Activated CD4-positive, alpha-beta memory T cell treated with anti-CD3 and anti-CD28 coated beads for 36 hours (primary cell): ENCODE measurements at places on chromosomes 5 and 9.

DNA sequence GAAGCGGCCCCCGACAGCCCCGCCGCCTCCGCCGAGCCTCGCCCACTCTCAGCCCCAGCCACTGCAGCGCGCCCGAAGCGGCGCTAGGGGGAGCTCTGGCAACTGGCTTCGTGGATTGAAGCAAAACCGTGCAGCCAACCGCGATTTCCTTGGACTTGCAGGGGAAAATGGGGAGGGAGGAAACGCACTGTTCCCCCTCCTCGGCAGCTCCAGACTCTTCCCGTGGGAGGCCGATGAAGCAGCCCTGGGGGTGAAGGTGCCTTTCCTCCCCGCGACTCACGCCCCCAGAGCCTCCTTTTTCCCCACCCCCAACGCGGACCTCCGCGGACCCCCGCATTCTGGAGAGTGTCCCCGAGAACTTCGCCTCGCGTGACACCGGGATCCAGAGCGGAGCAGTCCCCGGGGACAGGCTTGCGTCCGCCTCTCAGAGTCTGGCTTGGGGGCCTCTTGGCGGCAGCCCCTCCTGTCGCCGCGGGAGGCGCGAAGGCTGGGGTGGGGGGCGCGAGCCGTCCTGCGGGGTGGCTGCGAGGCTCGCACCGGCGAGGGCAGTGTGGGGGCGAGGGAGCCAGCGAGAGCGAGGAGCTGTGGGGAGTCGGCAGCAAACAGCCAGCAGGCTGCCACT is 3.8 kb downstream of the IER5L start:
- peaks cover 12% of the 10 kb centered on the region for H3K27me3 ChIP-seq
- H3K4me3 ChIP-seq = peak overlapping the region; percentile 68
- peaks cover 10% of the 10 kb centered on the region for H3K4me1 ChIP-seq

DNA sequence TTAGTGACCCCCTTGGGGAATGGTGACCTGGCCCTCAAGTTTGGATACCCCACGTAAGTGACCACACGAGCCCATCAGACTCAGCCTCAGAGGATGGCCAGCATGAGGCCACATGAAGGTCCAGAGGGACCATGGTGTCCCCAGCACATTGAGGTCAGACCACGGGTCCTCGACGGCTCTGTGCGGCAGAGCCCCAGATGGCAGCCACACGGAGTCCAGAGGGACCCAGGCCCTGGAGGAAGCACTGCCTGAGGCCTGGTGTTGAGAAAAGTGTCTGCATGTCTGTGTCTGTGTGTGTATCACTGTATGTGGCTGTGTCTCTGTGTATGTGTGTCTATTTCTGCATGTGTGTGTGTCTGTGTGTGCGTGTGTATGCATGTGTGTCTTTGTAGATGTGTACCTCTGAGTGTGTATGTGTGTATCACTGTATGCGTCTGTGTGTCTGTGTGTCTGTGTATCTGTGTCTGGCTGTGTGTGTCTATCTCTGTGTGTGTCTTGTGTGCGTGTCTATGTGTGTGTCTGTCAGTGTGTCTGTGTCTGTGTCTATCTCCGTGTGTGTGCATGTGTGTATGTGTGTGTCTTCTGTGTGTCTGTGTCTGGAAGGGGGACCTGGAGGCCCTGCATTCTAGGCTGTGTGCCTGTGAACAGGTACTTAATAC is 992 bp downstream of the LCNL1 start:
- H3K4me1 ChIP-seq = peaks cover 2% of the 10 kb centered on the region
- no peak overlapping the region for H3K4me3 ChIP-seq
- H3K27me3 ChIP-seq = peaks cover 15% of the 10 kb centered on the region
- no peak overlapping the region for H3K27ac ChIP-seq

DNA sequence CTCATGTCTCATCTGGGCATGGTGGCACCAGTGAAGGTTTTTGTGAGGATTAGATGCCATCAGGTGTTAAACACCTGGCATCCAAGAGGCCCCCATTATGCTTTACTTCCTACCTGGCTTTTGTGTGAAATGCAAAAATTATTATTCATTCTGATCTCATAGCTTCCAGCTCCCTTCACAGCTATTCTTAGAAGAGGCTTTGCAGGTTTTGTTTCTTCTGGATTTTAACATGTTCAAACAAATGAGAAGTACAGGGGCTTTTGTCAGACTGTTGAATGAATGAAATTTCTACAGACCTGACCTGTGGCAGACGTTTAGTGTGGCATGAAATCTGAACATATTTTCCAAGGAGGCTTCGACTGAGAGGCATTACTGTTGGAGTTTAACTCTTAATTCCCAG is 14.3 kb upstream of the CORO2A start:
- H3K4me3 ChIP-seq = no peak overlapping the region
- no peak overlapping the region for H3K27ac ChIP-seq
- DNase-seq = no peak
- H3K27me3 ChIP-seq = no peaks in the 10 kb centered on the region
- H3K36me3 ChIP-seq = peaks cover 3% of the 10 kb centered on the region
- H3K4me1 ChIP-seq = peaks cover 2% of the 10 kb centered on the region

DNA sequence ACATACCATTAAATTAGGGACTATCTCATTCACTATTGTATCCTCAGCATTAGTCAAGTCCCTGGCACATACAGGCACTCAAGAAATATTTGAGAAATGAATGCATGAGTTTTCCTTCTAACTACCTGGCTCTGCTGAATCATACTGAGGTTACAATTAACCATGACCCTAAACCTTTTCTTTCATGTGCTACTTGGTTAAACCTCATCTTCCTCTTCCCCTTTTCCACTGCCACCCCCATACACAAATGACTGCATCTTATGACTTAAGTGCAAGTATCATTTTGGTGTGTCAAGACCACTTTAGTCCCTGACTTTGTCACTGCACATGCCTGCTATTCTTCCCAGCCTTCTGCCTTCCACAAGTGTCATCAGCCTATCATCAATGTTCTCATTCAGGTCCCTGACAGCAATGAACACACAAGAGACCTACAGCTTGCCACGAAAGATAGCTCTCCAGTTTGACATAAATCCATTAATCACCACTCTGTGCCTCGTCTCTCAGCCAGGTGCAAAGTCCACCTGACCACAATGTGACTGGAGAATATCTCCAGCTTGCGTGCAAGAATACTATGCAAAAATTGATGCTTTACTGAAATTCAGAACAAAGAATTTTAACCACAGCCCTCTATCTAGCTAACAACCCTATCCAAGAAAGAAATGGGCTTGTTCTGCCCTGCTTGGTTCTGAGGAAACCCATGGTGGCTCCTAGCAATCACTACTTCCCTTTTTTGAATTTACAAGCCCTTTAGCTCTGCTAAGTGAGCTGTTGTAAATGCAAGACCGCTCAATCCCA is 74.5 kb downstream of the MAPKAP1 start:
- peaks cover 2% of the 10 kb centered on the region for H3K36me3 ChIP-seq
- peaks cover 72% of the 10 kb centered on the region for H3K4me1 ChIP-seq
- H3K27ac ChIP-seq = peak overlapping the region; percentile 58
- peak; percentile 62 for DNase-seq
- no peaks in the 10 kb centered on the region for H3K27me3 ChIP-seq

DNA sequence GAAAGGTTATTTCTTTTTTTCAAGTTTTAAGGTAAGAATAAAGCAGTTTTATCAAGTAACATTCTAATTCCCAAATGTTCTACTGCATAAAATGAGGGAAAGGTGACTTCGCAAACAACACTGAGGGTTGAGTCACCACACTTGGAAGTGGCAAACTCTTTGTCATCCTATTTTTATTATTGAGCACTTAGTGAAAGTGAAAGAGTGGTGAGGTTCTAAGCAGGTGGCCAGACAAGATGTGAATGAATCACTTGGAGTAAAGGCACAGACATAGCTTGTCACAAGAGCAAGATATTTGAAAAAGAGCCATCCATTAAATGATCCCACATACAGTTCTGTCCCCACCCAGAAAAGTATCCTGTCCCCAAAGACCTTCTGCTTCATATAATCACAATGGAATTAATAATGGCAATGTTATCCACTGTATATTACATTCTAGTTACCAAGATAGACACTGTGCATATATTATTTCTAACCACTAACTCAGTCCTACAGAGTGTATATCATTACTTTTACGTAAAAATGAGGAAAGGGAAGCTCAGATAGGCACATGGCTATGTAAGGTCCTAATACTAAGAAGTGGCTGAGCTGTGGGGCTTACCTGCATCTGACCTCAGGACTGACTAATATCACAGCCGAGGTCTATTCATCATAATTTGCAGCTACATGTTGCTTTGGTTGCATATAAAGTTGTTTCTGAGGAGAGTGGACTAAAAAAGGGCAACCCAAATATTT is 730.4 kb upstream of the MEF2C start:
- no peaks in the 10 kb centered on the region for H3K36me3 ChIP-seq
- H3K4me3 ChIP-seq = no peak overlapping the region
- H3K27me3 ChIP-seq = no peaks in the 10 kb centered on the region
- H3K4me1 ChIP-seq = no peaks in the 10 kb centered on the region
- DNase-seq = no peak

- H3K36me3 ChIP-seq = no peaks in the 10 kb centered on the region
- H3K4me3 ChIP-seq = no peak overlapping the region
- no peak for DNase-seq
- no peak overlapping the region for H3K27ac ChIP-seq
- H3K27me3 ChIP-seq = no peaks in the 10 kb centered on the region
Measured at GRCh38 chr5:118796081-118796480, 192.3 kb downstream of the DTWD2 start.

GRCh38 chr9:14189578-14189977 is 124.4 kb downstream of the NFIB start:
- no peaks in the 10 kb centered on the region for H3K36me3 ChIP-seq
- H3K27me3 ChIP-seq = no peaks in the 10 kb centered on the region
- no peak overlapping the region for H3K27ac ChIP-seq
- DNase-seq = no peak
- no peaks in the 10 kb centered on the region for H3K4me1 ChIP-seq

GRCh38 chr5:134935711-134936602 is 31.0 kb downstream of the PCBD2 start:
- H3K27me3 ChIP-seq = no peaks in the 10 kb centered on the region
- H3K4me1 ChIP-seq = no peaks in the 10 kb centered on the region
- H3K36me3 ChIP-seq = peaks cover 2% of the 10 kb centered on the region

- H3K27ac ChIP-seq = no peak overlapping the region
- no peaks in the 10 kb centered on the region for H3K4me1 ChIP-seq
Measured at GRCh38 chr9:72022841-72023240, 37.6 kb downstream of the C9orf57 start.

- no peak overlapping the region for H3K27ac ChIP-seq
- H3K36me3 ChIP-seq = peaks cover 23% of the 10 kb centered on the region
- no peak overlapping the region for H3K4me3 ChIP-seq
Measured at GRCh38 chr5:61115968-61116367, 46.3 kb downstream of the SMIM15 start.

- no peaks in the 10 kb centered on the region for H3K36me3 ChIP-seq
- H3K27ac ChIP-seq = no peak overlapping the region
- no peak for DNase-seq
- H3K27me3 ChIP-seq = no peaks in the 10 kb centered on the region
- no peaks in the 10 kb centered on the region for H3K4me1 ChIP-seq
Measured at GRCh38 chr5:87746891-87747377, 334.2 kb upstream of the CCNH start.

- no peak overlapping the region for H3K4me3 ChIP-seq
- H3K36me3 ChIP-seq = no peaks in the 10 kb centered on the region
- H3K27ac ChIP-seq = no peak overlapping the region
- H3K27me3 ChIP-seq = no peaks in the 10 kb centered on the region
Measured at GRCh38 chr5:132849347-132849746, 16.9 kb downstream of the GDF9 start.

- no peaks in the 10 kb centered on the region for H3K27me3 ChIP-seq
- peaks cover 22% of the 10 kb centered on the region for H3K4me1 ChIP-seq
- no peak overlapping the region for H3K4me3 ChIP-seq
- DNase-seq = no peak
- no peaks in the 10 kb centered on the region for H3K36me3 ChIP-seq
- H3K27ac ChIP-seq = no peak overlapping the region
Measured at GRCh38 chr5:134437847-134438581, 26.3 kb upstream of the CDKN2AIPNL start.

DNA sequence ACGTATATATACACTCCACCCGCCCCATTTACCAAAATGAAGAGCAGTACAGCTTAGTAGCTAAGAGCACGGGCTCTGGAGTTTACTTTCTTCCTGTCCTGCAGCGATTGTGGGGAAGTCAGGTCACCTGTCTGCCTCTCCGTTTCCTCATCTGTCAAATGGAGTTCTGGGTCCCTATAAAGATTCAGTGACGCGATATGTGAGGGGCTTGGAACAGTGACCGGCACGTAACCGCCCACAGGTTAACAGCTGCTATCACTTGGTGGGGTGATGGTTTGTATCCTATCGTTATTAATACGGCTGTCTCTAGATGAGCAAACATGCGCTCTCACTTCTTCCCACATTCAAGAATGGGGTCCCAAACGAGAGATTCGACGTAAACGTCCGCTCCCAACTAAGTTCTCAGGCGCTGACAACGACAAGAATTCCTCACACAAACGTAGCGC is 426 bp downstream of the FAM114A2 start:
- peak; percentile 57 for DNase-seq
- H3K27me3 ChIP-seq = no peaks in the 10 kb centered on the region
- H3K4me3 ChIP-seq = peak overlapping the region; percentile 98
- peaks cover 4% of the 10 kb centered on the region for H3K36me3 ChIP-seq
- peaks cover 44% of the 10 kb centered on the region for H3K4me1 ChIP-seq
- H3K27ac ChIP-seq = peak overlapping the region; percentile 93

- H3K4me3 ChIP-seq = peak overlapping the region; percentile 94
- peak; percentile 46 for DNase-seq
- peaks cover 65% of the 10 kb centered on the region for H3K4me1 ChIP-seq
- H3K27ac ChIP-seq = peak overlapping the region; percentile 90
- H3K36me3 ChIP-seq = no peaks in the 10 kb centered on the region
- H3K27me3 ChIP-seq = no peaks in the 10 kb centered on the region
Measured at GRCh38 chr5:95822043-95822541, 434 bp downstream of the GLRX start.

DNA sequence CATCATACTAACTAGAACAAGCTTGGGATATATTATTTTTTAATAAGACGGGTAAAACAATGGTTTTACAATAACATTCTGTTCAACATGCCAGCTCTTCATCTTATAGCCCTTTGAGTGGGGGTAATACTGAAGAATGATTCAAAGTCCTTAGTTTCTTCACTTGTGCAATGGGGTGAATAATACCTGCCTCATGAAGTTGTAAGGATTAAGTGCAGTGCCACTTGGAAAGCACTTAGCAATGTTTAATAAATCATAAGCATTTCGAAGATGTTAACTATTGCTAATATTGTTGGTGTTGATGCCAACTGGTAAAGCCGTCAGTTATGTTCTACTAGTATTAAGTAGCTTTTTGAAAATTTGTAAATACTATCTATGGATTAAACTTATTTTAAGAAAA is 38.0 kb downstream of the TNPO1 start:
- no peak for DNase-seq
- H3K27me3 ChIP-seq = no peaks in the 10 kb centered on the region
- H3K36me3 ChIP-seq = peaks cover 46% of the 10 kb centered on the region
- no peak overlapping the region for H3K4me3 ChIP-seq

DNA sequence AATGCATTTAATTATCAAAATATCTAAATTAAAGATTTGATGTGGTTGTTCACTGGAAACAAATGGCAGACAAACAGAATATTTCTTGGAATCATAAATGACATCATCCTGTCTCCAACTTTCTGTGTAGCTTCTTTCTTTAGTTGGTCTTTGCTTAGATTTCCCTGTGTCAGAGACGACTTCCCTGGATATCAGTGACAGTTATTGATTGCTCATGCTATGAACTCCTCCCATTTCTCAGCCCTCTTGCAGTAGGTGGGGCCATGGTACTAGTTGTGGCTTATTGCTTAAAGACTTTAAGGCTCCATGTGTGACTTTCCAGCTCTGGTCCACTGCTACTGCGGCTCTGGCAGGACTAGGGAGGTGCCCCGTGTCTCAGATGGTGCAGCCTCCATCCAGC is 592.6 kb downstream of the MTRR start:
- no peak overlapping the region for H3K27ac ChIP-seq
- H3K36me3 ChIP-seq = no peaks in the 10 kb centered on the region
- no peak overlapping the region for H3K4me3 ChIP-seq
